ENCODE measurements at places on chromosomes 3 and 15.

DNA sequence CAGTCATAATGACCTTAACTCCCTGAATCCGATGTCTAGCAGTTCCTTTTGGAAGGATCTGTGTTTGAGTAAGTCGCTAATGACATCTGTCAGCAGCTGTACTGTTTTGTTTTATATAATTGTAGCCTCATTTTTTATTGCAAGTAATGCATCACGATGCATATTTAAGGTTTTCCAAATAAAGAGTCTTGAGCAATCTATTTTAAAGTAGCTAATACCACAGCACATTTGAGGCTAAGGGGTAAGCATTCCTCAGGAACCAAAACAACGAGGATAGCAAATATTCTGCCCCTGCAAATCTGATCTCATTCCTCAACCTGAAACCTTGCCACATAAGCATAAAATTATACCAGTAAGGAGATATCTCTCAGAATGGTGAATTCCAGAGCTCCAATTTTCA lies 98.7 kb downstream of the TBC1D5 start:
- no peak for DNase-seq

GRCh38 chr3:81395739-81396513 lies 365.5 kb downstream of the GBE1 start:
- DNase-seq = peak; percentile 56

DNA sequence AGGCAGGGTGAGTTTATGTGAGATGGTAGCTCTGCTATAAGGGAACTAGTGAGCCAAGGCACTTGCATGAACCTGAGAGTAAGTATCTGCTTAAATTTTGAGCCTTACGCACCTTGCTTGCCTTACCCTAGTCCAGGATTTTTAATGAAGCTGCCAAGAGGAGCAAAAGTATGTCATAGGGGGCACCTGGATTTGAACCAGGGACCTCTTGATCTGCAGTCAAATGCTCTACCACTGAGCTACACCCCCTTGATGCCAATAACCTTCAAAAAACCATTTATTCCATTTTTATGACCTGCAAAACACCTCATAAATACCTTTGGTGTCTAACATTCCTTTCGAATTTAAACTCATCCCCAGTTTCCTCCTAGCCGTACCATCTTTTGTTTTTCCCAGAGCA lies 88.3 kb upstream of the ACP3 start:
- DNase-seq = no peak

DNA sequence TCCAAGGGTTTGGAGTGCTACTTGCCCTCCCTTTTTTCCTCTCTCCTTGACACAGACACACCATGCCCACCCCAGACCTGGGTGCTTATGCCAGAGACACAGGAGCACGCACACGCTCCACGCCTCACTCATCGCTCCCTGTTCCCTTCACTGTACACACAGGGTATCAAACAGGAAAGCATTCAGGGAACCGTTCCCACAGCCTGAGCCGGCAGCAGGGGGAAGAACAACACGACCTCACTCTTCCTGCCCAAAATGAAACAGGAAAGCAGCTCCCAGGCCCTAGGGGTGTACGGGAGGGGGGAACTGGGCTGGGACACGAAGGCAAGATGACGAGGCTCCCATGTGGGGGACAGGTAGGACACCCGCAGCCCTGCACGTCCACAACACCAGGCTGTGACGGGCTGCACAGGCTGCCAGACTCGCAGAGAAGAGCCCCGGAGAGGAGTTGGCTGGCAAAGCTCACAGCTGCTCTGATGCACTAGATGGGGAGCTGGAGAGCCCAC lies 11.2 kb downstream of the DLL4 start:
- no peak for DNase-seq

- no peak for DNase-seq
Measured at GRCh38 chr15:28012231-28012630, 86.9 kb downstream of the OCA2 start.

- DNase-seq = no peak
Measured at GRCh38 chr3:159941038-159942000, 47.3 kb upstream of the IL12A start.

DNA sequence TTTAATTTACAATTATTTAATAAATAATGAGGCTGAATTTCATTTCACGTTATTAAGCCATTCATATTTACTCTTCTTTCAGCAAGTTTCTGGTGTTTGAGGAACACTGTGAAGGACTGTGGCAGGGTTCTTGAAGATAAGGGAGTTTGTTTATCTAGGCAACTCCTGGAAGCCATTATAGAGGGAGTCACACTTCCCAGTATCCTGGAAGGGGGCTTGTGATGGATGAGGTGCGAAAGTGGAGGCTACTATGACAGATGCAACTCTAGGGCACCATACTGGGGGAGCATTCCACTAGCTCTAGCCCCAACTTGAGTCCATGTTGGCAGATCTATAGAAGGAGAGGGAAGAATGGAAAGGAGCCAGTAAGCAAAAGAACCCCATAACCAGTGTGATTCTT lies 14.4 kb downstream of the CNOT10 start:
- no peak for DNase-seq

GRCh38 chr3:186180891-186181481 lies 72.1 kb upstream of the ETV5 start:
- DNase-seq = no peak

GRCh38 chr3:74463515-74463914 lies 150.9 kb downstream of the CNTN3 start:
- DNase-seq = no peak

GRCh38 chr3:94167796-94168195 lies 104.9 kb downstream of the NSUN3 start:
- no peak for DNase-seq

- no peak for DNase-seq
Measured at GRCh38 chr15:70643783-70644125, 119.6 kb downstream of the UACA start.

GRCh38 chr3:123741041-123741511 lies 143.1 kb downstream of the MYLK start:
- no peak for DNase-seq

GRCh38 chr3:40240921-40241320 lies 68.6 kb upstream of the EIF1B start:
- DNase-seq = no peak

GRCh38 chr3:23264413-23264812 lies 61.3 kb downstream of the UBE2E2 start:
- no peak for DNase-seq

DNA sequence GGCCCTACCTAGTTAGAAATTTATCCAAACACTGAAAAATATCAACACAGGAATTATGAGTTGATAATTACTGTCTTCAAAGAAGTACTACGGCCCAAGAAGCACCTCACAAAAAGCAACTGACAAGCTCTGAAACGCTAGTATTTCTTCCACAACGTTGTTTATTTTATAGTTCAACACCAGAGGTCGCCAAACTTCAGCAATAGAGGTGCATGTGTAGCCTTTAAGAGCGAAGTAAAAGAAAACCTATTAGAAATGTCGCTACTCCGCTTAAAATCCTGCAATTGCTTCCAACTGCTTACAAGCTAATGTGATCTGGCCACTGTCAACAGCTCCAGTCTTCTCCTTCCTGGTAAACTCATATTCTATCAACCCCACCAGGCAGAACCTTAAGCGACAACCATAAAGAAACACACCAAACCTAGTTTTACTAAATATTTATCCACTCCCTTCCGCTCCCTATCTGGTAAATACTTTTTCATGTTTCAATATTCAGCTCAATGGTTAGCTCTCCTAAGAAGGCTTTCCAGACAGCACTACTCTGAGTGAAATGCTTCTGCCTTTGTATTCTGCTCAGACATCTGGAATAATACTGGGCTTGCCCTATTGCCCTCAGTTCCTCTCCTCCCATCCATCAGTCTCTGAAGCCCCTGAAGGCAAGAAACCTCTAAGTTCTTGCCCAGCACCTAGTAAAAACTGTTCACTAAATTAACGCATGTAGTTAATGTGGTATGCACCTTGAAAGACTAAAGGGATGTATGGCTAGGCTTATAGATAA lies 110.2 kb downstream of the NR1I2 start:
- peak; percentile 75 for DNase-seq

DNA sequence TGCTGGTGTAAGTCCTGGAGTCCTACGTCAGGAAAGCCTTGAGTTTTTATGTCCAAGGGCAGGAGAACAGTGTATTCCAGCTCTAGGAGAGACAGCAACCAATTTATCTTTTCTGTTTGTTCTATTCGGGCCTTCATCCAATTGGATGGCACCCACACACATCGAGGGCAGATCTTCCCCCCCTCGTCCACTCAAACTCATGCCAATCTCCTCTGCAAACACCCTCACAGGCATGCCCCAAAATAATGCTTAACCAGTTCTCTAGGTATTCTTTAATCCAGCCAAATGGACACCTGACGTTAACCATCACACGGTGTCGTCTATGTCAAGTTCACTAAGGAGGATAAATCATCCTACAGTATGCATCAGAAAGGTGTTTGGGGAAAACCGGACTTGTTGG lies 102.5 kb upstream of the TRPM1 start:
- no peak for DNase-seq

DNA sequence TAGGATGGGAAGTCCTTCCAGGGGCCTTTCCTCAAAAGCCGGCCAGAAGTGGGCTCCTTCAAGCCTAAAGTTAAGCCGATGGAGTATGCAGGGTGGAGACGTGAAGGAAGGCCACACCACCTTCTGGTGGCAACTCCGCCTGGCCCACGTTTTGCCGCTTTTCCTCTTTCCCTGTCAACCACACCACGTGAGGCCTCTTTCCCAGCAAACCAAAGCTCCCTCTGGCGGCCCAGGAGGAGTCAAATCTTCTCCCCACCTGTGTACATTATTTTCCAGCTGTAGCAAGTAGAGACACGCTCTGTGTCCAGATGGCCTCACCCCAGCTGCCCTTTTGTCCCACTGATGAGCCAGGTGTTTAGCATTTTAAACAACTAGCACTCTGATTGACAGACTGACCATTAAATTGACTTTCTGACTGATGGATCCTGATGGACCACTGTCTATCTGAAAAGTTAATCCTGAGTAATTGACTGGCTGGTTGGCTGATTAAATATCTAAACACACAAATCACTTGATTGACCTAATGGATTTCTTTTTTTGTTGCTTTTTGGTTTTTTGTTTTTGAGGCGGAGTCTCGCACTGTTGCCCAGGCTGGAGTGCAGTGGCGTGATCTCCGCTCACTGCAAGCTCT lies 59.6 kb upstream of the ZBTB38 start:
- DNase-seq = peak; percentile 78

DNA sequence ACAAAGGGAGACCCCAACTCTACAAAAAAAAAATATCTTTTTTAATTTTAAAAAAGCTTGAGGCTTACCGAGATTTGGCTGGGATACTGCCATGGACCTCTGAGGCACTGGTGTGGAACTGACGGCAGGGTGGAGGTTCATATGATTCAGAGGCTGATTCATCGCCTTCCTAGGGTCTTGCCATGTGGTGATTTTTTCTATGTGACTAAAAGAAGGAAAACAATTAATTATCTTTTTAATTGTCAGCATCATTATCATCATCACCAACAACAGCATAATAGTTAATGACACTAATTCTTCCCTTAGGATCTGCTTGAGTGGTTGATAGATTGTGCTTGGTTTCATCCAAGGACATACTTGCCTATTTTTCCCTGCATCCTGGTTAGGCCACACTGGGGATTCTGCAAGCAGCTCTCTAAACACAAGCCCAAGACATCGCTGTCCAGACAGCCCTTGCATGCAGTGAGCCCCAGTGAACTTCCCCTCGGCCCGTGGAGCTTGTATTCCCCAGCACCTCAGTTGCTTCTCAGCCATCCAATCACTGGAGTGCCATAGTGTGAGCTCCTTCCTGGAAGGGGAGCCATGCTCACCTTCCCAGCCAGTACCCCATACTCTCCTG lies 84.9 kb downstream of the WWTR1 start:
- DNase-seq = no peak

- peak; percentile 38 for DNase-seq
Measured at GRCh38 chr3:121834157-121834670, 646 bp downstream of the IQCB1 start.

DNA sequence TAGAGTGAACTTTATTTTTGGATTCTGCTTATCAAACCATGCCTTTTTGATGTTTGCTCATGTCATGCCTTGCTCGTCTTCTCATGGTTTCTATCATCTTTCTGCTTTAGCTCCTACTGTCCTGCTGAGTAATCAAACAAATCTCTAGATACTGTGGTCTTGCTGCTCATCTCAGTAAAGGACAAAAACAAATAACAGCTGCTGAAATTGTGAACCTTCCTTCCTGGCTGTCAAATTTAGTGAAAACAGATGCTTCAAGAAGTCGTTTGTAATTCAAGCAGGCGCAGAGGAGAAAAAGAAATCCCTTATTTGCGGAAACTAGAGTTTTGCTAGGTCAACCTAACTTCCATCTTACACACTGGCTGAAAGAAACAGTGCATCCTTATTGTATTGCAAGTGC lies 616.1 kb upstream of the ALCAM start:
- DNase-seq = no peak

GRCh38 chr3:150225986-150226385 lies 182.1 kb upstream of the TSC22D2 start:
- no peak for DNase-seq

DNA sequence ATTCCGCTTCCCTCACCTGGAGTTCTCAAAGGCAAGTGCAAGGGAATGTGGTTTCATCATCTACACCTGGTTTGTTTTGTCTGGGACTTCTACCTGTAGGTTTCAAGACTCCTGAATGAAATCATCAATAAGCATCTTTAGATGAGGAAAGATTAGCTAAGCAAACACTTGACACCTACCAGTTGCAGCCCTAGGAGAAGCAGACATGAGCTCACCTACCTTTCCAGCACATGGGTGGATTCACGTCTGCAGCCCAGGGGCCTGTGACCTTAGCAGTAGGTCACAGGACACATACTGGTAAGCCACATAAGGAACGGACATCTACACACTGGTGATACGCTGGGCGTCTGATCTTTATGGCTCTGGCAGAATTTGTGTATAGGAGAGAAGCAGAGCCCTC lies 26.7 kb downstream of the SLCO2A1 start:
- no peak for DNase-seq

DNA sequence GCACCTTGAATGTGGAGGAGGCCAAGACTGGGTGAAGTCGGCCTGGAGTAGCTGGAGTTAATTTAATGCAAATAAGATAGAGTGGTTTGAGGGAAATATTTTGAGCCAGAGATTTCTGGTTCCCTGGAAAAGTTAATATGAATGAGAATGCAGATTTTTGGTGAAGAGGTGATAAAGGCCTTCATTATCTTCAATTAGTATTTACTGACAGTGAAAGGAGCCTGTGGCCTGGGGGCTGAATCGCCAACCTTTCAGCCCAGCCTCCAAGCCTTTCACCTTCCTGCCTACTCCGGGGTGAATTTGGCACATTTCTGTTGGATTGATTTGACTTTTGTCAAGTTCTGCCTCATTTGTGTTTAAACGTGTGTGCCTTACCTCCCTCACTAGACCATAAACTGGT lies 147.8 kb downstream of the SOX2 start:
- DNase-seq = no peak

GRCh38 chr3:186414735-186415419 lies 52.8 kb upstream of the DGKG start:
- no peak for DNase-seq

All from neural progenitor cell (in vitro differentiated cells).